Activated T-cell treated with anti-CD3 and anti-CD28 coated beads, Interleukin-2, amount 50 U/mL, for 72 hours (primary cell): ENCODE measurements at places on chromosomes 6 and 20.

- peak; percentile 56 for DNase-seq
Measured at GRCh38 chr6:161242779-161243693, 30.8 kb downstream of the AGPAT4 start.

DNA sequence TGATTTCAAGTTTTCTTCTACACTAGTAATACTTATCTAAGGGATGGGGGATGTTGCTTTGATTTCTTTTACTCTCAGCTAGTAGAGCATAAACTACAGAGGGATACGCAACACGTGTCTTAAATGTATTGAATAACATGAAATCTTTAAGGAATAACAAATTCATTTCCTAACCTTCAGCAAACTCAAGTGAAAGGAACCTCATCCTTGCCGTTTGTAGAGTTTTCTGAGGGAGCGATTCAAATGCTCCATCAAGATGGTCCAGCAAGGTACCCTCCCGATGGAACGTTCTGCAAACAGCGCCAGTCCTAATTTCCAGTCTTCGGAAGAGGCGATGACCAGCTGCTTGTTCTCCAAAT lies 95.4 kb upstream of the RIN2 start:
- DNase-seq: no peak

- no peak for DNase-seq
Measured at GRCh38 chr20:46954490-46955038, 59.9 kb downstream of the EYA2 start.

DNA sequence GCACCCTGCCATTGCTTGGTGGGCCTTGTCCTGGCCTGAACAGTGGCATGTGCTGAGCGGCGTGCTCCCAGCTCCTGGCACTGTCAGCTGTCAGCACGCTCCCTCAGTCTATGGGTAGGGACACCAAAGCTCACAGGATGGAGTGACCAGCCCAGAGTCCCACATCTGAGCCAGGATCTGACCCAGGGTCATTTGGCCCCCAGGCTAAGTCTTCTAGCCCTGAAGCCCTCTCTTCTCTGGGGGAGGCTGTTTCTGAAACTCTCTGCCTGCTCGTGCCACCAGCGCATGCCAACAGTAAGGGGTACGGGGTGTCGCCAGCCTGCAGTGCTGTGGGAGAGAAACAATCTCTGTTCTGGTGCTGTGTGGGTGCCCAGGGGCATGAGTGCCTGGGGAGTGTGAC lies 37.1 kb downstream of the CDH4 start:
- no peak for DNase-seq

DNA sequence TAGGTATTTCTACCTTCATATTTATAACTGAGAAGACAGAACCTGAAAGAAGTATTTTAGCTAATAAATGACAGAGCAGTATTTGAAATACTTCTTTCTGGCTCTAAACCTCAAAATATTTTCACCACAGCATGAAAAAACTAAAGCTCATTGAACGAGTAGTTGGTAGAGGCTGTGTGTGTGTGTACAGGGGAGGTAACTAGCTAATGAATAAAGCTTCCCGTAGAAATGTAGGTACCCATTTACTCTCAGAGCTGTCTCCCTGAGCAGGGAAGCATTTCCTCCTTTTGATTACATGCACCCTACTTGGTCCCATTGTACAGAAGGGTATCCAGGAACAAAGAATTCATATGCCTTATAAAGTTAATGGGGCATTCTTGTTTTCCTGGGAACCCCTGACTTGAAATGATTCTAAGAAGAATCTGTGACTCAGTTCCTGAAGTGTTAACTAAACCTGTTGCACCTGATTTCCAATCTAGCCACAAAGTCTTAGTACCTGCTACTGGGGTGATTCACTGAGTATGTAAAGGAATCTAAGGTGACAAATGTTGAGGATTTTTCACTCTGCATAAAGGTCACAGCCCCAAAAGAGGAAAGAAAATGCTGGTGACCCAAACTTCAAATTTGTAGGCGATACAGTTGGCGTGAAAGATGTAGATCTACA lies 12.5 kb downstream of the CRYBG1 start:
- peak; percentile 11 for DNase-seq

DNA sequence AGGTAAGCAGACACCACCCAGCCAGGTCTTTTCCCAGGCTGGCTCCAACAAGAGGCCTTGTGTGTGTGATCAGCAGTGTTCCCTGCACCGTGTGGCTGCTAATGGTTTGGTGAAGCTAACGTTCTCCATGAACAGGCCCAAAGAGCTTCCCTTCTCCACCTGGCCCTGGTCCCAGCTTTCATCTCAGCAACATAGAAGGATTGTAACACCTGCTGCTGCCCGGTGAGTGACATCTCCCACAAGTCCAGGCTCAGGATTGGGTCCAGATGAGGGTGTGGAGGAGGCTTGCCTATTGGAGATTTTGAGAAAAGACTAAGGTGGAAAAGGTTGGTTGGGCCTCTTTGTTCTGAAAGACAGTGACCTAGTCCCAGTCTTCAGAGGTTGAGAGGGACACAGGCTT lies 89.6 kb downstream of the TMEM242 start:
- no peak for DNase-seq

GRCh38 chr6:1860756-1861348 lies 251.1 kb downstream of the FOXC1 start:
- no peak for DNase-seq

GRCh38 chr6:129667621-129668020 lies 42.4 kb downstream of the ARHGAP18 start:
- DNase-seq: no peak

GRCh38 chr6:146240322-146240721 lies 211.5 kb downstream of the GRM1 start:
- no peak for DNase-seq

DNA sequence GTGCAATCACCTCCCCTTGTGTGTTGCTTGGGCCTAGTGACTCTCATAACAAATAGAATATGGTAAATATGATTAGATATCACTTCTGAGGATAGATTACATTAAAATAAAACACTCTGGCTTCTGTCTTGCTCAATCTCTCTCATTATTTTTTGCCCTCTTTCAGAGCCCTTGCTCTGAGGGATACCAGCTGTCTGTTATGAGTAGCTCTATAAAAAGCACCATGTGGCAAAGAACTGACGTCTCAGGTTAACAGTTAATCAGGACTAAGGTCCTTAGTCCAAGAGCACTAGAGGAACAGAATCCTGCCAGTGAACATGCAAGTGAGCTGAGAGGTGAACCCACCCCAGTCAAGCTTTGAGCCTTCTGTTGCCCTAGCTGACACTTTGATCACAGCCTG lies 402.2 kb upstream of the HTR1E start:
- no peak for DNase-seq

GRCh38 chr6:139839506-139840156 lies 465.2 kb upstream of the CITED2 start:
- DNase-seq: no peak

DNA sequence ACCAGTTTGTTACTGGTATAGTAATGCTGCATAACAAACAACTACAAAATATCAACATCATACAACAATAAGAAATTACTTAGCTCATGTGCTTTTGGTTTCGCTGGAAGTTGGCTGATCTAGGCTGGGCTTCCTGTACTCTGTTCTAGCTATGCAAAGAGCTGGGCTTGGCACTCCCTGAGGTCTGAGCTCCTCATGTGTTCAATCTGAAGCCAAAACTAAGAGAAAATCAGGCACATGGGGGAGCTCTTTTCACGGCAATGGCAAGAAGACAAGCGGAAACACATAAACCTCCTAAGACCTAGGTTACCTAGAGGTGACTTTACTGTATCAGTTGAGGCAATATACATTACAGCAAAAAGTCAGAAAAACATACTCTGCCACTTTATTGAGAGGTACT lies 574.2 kb downstream of the KHDRBS2 start:
- DNase-seq: no peak

GRCh38 chr6:38542031-38542430 lies 97.7 kb downstream of the BTBD9 start:
- no peak for DNase-seq

DNA sequence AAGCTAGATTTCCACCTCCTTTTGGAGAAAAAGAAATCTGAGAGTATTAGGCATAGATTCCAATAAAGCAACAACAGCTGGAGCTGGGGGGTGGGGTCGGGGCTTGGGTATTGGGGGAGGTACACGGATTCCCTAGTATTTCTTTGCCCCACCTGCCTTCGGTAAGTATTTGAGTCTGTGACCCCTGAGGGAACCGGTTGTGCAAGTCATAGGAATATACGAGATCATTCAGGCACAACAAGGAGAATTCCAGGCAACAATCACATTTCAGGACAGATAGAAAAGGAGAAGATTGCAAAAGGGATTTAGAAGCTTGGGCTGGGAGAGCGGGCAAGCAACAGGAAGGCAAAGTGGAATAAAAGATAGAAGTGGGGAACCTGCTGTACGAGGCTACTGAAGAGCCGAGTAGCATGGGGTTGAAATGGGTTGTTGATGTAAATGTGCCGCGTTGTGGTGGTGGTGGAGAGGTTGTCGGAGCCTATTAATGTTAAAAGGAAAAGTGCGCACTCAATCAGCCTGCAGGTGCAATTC lies 148.9 kb downstream of the BCAS1 start:
- no peak for DNase-seq

- DNase-seq: no peak
Measured at GRCh38 chr6:44675449-44675848, 287.9 kb downstream of the CDC5L start.

- no peak for DNase-seq
Measured at GRCh38 chr20:50758992-50759391, 27.6 kb downstream of the PARD6B start.

DNA sequence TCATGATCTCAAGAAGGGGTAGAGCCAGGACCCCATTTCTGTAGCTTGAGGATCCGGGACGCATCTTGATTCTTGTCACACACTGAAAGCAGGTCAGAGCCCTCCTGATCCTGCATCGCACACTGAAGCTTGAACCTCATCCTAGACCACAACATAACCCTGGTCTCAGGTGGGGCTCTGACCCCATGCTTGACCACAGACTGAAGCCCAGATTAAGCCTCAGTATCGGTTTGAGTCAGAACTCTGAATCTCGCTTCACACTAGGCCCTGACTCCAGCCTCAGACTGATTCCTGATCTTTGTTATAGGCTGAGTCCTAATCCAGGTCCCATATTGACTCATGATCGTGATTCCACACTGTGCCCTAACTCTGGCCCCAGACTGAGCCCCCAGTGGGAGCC lies 8.5 kb upstream of the RSPO4 start:
- DNase-seq: no peak

DNA sequence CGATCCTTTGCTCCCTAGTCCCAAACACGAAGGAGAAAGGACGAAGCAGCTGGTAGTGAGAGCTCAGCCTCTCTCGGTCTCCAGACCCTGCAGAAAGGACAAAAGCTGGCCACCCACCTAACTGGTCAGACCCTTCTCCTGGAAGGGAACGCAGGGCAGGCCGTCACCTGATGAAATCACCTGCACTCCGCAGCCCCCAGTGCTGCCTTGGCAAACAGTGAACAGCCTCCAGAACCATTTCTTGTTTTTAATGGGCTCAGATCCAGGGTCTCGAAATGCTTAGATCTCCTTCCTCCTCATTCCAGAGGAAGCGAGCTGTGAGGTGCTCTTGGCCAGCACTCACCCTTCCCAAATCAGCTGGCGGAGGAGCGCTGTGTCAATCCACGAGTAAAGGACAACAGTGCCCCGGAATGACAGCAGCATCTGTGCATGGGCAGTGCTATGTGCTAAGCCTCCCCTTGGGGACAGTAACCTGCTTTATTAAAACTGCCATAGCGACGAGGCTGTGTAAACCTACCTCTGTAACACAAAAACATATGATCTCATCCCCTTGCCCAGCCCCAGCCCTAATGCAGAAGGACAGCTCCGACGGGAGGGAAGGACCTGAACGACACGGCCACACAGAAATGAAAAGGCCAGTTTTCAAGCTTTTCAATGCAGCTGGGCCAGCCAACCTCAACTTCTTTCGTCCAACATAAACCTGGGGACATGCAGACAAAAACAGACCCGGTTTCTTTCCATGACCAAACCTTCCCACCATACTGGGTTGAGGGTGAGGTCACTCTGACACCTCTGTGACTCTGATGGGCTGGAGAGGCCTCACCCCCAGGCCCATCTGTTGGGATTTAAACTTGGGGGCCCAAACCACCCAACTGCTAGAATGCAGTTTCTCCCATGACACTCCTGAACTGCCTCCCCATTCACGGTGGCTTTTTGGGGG lies 43.3 kb downstream of the SULF2 start:
- DNase-seq: no peak

DNA sequence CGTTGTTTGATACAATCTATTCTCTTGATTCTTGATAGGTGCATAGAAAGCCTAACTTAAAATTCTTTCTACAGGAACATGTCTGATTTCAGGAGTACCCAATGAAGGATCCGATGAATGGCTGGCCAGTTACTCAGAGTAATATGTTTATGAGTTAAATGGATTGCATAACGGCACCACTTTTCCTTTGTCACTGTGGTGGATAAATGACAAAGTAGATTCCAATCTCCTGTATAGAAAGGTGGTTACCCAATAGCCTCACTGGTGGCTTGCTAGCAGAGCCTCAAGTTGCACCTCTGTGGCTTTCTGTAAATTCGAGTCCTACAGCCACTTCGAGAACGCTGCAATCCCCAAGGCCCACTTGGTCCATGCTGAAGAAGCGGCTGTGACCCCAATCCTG lies 28.4 kb downstream of the LHFPL5 start:
- DNase-seq: no peak

- DNase-seq: no peak
Measured at GRCh38 chr6:109096208-109096607, 901 bp downstream of the CEP57L1 start.

- DNase-seq: no peak
Measured at GRCh38 chr6:143037470-143037869, 23.2 kb upstream of the AIG1 start.

GRCh38 chr6:162153120-162153519 lies 574.4 kb downstream of the PRKN start:
- no peak for DNase-seq

- DNase-seq: no peak
Measured at GRCh38 chr6:169810066-169810989, 58.9 kb downstream of the ERMARD start.

- DNase-seq: no peak
Measured at GRCh38 chr20:35515949-35516645, 13.4 kb downstream of the C20orf173 start.

GRCh38 chr20:9141921-9142320 lies 73.0 kb downstream of the PLCB4 start:
- DNase-seq: no peak

DNA sequence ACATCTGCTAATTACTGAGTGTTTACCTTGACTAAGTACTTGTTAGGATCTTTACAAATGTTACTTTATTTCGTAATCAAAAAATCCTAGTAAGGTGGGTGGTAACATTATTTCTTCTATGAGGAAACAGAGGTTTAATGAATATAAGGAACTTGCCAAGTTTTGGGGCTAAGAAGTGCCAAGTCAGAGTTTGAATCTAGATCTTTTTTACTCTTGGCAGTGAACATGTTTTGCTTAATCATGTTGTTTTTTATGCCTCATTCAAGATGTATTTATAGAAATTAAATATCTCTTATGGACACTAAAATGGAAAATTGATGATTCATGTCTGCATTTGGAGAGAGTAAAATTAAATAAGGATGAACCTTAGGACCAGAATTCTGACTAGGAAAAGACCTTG lies 393.7 kb downstream of the UTRN start:
- DNase-seq: no peak
